ENCODE measurements at places on chromosomes 16 and 17.

DNA sequence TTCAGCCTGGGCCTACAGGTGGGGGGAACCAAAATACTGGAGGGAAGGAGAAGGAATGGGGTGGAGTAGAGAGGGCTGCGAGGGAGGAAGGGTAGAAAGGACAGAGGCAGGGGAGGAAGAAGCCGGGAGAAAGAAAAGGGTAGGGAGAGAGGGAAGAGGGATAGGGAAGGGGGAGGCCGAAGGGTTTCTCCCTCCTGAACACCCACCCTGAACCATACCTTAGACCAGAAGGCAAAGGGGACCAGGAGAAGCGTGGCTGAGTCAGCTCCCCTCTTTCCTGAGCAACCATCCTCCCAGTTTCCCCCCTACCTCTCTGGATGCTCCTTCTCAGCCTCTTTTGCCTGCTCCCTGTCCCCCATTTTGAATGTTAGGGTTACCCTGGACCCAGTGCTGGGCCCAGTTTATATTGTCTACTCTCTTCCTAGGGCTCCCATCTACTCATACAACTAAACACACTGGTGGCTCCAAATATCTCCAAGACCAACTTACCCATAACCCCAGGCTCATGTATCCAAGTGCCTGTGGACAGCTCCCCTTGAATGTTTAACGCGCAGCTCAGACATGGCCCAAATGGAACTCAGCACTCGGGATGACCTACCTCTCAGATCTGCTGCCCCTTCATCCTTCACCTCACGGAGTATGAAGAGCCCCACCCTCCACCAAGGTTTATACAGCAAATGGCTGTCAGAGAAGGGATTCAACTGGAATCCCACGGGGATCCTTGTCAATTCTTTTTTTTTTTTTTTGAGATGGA lies 7.8 kb downstream of the TSPOAP1 start:
- DNase-seq: no peak

- DNase-seq: no peak
These were observed 45.2 kb downstream of the SNX29 start for GRCh38 chr16:12021578-12022253.

DNA sequence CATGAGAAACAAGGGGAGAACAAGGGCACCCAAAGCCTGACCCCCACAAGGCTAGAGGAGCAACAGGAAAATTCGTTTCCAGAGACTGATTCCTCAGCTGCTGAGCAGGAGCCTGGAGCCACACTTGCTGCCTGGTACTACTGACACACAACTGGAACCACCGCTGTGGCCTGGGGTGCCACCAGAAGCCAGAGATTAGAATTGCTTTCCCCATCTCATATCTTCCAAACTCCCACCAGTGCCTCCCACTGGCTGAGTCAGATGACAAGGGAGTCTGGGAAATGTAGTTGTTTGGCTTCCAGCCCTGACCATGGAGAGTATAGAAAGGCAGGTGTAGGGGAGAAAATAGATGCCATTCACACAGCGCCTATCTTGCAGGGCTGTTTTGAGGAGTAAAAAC lies 4.1 kb upstream of the TMEM11 start:
- DNase-seq: no peak

- no peak for DNase-seq
These were observed 7.3 kb downstream of the TBC1D24 start for GRCh38 chr16:2482249-2482648.

GRCh38 chr17:47803201-47803600 lies 18.4 kb downstream of the OSBPL7 start:
- no peak for DNase-seq

- DNase-seq: no peak
These were observed 32.1 kb upstream of the KRT17 start for GRCh38 chr17:41656249-41657023.

- no peak for DNase-seq
These were observed 121.0 kb upstream of the ADAMTS18 start for GRCh38 chr16:77555791-77556190.

DNA sequence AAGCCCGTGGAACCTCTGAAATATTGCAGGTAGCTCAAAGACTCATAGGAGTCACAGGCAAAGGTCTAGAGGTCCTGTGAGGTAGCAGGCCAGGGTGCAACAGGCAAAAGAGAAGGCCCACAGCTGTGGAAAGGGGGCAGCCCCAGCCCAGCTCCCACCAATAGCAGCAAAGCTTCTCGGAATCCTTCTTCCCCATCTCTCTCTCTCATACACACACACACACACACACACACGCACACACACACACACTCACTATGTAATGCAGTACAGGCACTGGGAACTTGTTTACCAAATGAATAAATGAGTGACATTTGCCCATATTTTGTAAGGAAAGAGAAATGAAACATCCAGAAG lies 16.8 kb upstream of the SUPT4H1 start:
- no peak for DNase-seq
